ENCODE measurements at places on chromosomes 4 and X. TPM values are rescaled to one million over a fixed set of nuclear protein-coding genes. Genes with fewer than 3 reads are reported as not detected.
A peak's percentile ranks its signal among the peaks of the same experiment; 100 is the strongest.

DNA sequence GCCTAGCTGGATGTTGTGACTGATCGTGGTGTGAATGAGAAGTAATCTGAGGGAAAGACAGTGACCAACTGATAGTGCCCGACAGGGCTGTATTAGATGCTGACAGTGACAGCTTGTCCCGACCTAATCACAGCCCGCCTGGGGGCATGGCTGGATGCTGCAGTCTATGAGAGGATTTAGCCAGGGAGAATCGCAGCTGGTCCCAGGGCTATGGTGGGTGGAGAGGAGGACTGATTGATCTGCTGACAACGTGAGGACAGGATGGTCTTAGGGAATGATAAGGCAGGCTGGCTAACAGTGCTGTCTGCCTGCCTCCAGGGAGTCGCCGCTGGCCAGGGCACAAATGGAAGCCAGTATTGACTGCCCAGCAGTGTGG lies 621 bp upstream of the SUV39H1 start:
- peaks cover 9% of the 10 kb centered on the region for H3K4me1 ChIP-seq
- H3K27me3 ChIP-seq, result peaks cover 20% of the 10 kb centered on the region
- H3K4me3 ChIP-seq, result peak overlapping the region; percentile 87
- DNase-seq, result no peak
- H3K27ac ChIP-seq, result peak overlapping the region; percentile 94

- peaks cover 1% of the 10 kb centered on the region for H3K4me1 ChIP-seq
- H3K4me3 ChIP-seq, result no peak overlapping the region
- H3K27me3 ChIP-seq, result no peaks in the 10 kb centered on the region
- no peak for DNase-seq
- no peaks in the 10 kb centered on the region for H3K36me3 ChIP-seq
Observed at GRCh38 chr4:104163820-104164219, 330.9 kb downstream of the CXXC4 start.

The C4orf50 gene
- total RNA-seq, result 0.19 TPM

The ADH7 gene
- not detected for total RNA-seq

All from progenitor cell of endocrine pancreas (in vitro differentiated cells).